ENCODE measurements at places on chromosomes 3 and 15.

- DNase-seq: no peak
Observed at GRCh38 chr3:57088503-57088902, 28.0 kb downstream of the SPATA12 start.

GRCh38 chr3:110198717-110199587, 861.6 kb upstream of the DPPA4 start:
- peak; percentile 13 for DNase-seq

DNA sequence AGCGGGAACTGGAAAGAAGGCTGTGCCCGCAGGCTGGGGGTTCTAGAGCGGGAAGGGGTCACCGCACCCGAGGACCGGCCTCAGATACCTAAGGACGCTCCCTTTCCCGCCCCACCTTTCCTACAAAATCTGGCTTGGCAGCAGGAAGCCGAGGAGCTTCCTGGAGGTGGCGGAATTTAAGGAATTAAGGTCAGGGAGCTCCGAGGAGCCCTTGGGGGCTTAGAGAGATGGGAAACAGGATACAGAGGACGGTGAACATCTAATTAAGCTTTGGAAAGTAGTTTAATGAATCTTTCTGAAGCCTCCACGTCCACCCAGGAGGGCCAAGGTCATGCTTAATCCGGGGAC, 507 bp upstream of the AP3B2 start:
- no peak for DNase-seq

- DNase-seq: peak; percentile 75
Observed at GRCh38 chr15:48541341-48542278, 103.9 kb downstream of the FBN1 start.

DNA sequence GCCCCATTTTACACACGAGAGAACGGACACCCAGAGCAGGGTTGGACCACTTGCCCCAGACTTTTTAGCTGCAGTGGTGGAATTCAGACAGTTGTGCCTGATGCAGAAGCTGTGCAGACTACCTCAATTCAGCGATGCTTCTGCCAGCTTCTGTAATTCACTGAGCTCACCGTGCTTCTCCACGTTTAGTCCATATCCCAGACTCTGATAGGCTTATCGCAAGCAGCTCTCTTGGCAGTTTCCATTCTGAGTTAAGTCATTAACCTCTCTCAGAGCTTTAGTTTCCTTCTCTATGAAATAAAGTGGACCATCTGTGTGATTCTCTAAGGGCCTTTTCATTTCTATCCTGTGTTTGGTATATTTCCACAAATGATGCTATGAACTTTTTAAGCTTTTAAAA, 37.1 kb downstream of the ABHD17C start:
- no peak for DNase-seq

GRCh38 chr15:32790352-32790999, 72.7 kb downstream of the GREM1 start:
- DNase-seq: no peak

DNA sequence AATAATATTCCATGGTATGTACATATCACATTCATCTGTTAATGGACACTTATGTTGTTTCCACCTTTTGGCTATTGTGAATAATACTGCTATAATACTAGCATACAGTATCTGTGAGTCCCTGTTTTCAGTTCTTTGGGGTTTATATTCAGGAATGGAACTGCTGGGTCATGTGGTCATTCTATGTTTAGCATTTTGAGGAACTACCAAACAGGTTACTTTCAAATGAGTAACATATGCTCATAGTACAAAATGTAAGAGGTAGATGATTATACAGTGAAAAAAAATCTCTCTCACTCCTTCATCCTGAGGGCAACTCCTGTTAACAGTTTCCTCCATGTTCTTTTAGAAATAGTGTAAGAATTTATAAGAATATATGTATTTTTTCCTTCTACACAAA, 162.2 kb downstream of the PLD1 start:
- no peak for DNase-seq

DNA sequence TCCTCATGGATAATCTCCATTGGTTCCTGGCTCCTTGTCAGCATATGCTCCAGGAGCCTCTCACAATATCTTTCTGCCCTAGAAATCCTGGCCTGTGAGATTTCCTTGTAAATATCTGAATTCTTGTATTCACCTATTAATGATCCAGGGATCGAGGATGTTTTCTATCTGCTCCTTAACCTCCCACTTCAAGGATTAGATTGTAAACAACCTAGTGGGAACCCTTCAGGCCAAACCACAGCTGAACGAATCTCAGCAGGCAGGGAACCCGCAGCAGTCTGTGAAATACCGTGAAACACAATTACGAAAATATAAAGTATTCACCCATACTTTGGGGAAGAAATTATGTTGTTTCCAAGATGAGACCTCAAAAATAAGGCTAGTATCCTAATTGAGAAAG, 215.9 kb downstream of the TIGIT start:
- no peak for DNase-seq

DNA sequence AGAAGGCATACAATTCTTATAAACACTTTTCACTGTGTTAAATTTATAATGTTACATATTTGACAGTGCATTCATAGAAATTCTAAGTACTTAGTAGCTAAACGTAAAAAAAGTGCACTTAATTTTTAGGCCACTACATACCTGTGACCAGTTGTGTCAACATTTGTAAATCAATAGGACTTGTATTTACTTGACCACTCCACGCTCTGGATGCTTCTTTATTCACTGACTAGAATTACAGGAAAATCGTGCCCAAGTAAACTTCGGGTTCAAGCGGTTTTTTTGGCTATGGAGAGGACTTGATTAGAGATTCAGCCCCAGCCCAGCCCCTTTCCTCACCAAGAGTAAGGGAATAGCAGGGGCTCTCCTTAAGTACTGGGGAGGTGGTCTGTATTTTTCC, 21.8 kb downstream of the WDR53 start:
- DNase-seq: no peak

DNA sequence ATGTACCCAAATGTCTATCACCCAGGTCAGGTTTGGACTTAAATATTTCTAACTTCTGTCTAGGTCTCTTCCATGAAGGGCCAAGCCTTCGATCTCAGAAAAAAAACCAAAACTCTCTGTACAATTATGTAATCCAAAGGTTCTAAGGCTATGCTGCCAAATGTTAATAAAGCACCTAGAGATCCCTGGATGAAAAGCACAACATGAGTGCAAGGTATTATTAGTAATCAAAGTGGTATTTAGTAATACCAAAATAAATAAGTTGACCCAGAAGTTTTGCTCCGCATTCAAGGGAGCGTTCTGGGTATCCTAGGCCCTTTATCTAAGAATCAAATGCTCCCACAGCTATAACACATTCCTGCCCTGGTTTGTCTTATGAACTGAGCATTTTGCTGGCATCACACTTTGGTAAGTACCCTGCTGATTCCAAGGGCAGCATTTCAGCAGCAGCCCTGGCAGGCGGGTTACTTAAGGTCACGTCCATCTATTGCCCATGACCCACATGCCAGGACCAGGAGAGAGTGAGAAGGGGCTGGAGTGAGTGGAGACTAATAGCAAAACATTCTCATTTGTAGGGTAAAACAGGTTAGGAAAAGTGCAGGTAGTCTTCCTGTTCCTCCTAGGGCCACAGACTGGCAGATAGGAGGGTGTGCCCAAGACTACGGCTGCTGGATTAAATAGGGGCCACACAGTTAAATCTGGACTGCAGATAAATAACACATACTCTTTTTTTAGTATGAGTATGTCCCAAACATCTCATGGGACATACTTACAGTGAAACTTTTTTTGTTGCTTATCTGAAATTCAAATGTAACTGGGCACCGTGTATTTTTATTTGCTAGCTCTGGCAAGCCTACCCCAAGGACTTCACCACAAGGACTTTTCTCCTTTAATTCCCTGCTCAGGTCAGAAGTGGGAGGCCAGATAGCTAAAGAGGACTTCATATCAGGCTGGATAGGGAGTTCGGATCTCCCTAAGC, 76.0 kb upstream of the SNRK start:
- DNase-seq: no peak

DNA sequence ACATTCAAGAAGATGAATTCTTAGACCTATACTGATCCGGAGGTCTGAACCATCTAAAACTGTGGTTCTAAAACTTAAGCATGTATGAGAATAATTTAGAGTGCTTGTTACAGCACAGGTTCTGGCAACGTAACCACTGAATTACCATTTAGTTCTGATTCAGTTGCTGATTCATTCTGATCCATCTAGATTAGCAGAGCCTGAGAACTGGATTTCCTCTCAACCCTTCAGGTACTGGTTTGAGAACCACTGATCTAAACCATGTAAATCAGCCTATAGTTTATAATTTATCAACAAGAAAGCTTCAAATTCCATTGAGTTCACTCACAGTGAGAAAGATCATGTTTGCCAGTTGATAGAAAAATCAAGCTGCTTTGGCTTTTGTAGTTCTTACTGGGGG, 1001.1 kb upstream of the EPHA6 start:
- DNase-seq: no peak

- DNase-seq: no peak
Observed at GRCh38 chr3:76586471-76586870, 453.4 kb upstream of the ROBO2 start.

GRCh38 chr3:178202194-178202593, 334.0 kb upstream of the KCNMB2 start:
- no peak for DNase-seq

GRCh38 chr15:43314171-43314570, 16.2 kb downstream of the LCMT2 start:
- no peak for DNase-seq

GRCh38 chr3:48411606-48412374, 18.1 kb downstream of the PLXNB1 start:
- no peak for DNase-seq

DNA sequence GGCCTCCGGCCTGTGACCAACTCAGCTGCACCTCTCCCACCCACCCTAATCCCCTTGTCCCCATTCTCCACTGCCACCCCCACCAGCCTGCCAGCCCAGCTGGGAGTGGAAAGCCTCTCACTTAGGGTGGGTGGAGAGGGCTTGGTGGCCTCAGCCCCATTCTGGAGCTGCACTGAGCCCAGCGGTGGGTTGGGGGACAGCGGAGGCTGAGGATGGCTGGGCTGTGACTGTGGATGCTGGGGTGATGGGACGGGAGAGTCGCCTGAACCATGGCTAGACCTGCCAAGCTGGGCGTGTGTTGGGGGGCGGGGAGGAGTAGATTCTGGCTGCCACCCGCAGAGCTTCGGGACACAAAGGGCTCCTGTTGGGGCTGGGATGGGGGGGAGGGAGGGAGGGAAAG, 1.8 kb downstream of the CLCN2 start:
- DNase-seq: no peak

- DNase-seq: no peak
Observed at GRCh38 chr3:38136393-38136776, 542 bp downstream of the ACAA1 start.

- DNase-seq: no peak
Observed at GRCh38 chr3:45644063-45644790, 45.0 kb upstream of the SACM1L start.

- no peak for DNase-seq
Observed at GRCh38 chr15:56906766-56907165, 11.7 kb upstream of the TCF12 start.

DNA sequence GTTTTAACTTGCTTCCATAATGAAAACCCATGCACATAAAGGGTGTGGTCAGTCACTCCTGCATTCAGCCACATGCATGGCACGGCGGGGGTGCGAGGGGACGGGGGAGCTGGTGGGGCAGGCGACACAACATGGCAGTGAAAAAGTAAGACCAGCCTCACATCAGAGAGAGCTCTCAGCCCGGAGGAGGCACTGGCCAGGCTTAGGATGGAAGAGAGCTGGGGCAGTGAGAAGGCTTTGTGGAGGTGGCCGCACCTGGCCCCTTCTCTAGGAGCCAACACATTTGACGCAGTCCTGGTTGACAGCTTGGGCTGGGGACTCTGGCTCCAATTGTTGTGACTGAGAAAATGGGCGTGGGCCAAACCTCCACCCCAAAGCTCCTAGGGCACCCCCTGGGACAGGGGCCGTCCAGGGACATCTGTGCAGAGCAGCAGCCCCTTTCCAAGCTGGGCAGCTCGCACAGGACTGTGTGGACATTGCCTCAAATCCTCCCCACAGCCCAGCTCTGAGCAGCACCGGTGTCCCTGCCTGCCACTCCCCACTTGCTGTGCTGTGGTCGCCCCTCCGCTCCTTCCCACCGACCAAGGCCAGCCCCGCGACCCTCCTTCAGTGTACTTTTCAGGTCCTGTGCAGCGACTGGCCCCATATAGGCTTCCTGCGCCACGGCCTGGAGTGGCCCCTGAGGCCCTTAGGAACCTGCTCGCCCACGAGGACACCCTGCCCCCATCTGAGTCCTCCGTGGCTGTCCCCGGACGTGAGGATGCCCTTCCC, 126.0 kb upstream of the IQSEC1 start:
- DNase-seq: no peak

- DNase-seq: no peak
Observed at GRCh38 chr3:151673974-151674373, 59.8 kb upstream of the AADACL2 start.

- DNase-seq: no peak
Observed at GRCh38 chr3:178480274-178480673, 56.0 kb upstream of the KCNMB2 start.

DNA sequence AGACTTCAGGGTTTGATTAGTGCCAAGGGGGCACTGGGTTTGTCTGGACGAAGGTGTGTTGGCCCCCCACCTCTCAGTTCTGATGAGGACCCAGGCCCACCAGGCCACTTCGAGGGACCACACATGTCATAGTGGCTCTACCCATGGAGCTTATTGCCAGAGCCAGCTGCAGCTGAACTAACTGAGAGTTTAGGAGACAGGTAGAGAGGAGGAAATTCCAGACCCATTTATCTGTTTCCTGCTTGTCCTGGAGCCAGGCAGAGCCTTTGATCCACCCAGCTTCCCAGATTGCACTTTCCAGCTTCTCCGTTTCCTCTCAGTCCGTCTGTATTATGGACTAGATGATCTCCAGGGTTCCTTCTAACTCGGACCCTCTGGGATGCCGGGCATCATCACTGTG, 20.9 kb downstream of the SLC24A1 start:
- DNase-seq: no peak

- DNase-seq: no peak
Observed at GRCh38 chr15:68822818-68823217, 2.1 kb upstream of the ANP32A start.

- DNase-seq: no peak
Observed at GRCh38 chr3:172232579-172233212, 193.3 kb downstream of the FNDC3B start.

DNA sequence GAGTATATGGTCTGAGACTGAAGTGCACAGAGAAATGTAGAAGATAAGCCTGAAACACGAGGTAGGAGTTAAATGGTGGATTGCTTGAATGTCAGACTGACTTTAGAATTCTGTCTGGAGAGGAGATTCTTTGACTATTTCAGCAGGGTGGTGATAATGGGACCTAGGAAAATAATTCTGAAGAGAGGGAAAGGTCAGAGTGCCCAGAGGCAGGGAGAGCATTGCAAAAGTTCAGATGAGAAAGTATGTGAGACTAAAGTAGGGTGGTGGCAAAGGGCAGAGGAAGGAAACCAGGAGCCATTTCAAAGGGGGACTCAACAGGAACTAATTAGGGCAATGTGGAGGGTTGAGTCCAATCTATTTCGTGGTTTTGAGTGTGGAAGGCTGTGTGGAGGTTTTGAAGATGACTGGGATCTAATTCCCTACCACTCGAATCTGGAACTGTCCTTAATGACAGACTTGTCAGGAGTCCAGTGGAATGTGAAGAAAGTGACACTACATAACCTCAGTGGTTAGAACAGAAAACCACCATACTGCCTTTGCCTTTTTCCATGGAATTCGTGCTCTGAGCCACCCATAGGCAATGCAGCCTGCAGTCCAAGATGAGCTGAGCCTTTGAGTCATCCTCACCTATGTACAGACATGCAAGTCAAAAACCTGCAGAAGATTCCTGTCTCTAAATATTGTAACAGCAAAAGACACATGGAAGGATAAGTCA, 16.1 kb downstream of the CPOX start:
- DNase-seq: no peak
